ENCODE measurements at places on chromosomes 4 and X. TPM values are rescaled to one million over a fixed set of nuclear protein-coding genes. Genes with fewer than 3 reads are reported as not detected.
A peak's percentile ranks its signal among the peaks of the same experiment; 100 is the strongest.

- no peaks in the 10 kb centered on the region for H3K27me3 ChIP-seq
- peak overlapping the region; percentile 73 for H3K4me3 ChIP-seq
- peaks cover 29% of the 10 kb centered on the region for H3K36me3 ChIP-seq
- H3K27ac ChIP-seq: peak overlapping the region; percentile 37
These were observed 675 bp downstream of the PRIMPOL start for GRCh38 chr4:184649971-184650855.

GRCh38 chr4:184664445-184665210, 15.1 kb downstream of the PRIMPOL start:
- H3K27me3 ChIP-seq: no peaks in the 10 kb centered on the region
- H3K4me3 ChIP-seq: no peak overlapping the region
- DNase-seq: no peak
- no peaks in the 10 kb centered on the region for H3K36me3 ChIP-seq
- H3K4me1 ChIP-seq: no peaks in the 10 kb centered on the region

DNA sequence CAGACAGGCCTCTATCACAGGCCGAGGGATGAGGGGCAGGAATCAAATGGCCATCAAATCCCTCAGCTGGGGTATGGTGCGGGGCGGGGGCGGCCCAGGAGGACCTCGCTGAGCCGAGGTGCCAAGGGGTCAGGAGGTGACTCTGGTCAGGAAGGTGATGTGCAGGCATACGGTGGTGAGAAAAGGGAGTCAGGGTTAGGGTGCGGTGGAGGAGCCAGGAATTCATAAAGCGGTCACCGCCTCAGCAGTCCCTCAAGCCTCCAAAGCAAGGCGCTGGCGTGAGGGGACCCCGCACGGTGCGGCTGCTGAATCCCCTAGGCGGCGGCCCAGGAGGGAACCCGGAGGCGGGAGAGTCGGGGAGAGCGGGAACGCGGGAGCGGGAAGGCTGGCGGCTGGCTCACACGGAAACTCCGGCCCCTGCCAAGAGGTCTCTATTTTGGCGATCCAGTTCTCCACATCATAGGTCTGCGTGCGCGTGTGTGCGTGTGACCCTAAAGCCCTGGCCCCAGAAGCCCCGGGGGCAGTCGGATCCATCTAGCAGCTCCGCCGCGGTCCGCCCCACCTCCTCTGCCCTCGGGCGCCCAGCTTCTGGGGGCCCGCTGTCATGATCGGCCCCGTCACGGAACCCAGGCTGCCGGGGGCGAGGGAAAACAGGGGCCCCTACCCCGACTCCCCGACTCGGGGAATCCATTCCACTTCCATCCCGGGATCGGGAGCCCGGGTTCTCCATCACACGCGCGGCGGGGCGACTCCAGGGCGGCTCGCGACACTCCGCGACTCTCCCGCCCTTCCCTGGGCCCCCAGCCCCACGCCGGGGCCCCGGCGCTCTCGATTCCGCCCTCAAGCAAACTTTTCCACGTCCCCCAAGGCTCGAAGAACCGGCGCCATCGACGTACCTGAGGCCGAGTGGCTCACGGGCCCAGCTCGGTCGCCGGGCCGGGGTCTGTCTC, 593 bp downstream of the ELF4 start:
- no peaks in the 10 kb centered on the region for H3K27me3 ChIP-seq
- peak overlapping the region; percentile 76 for H3K27ac ChIP-seq
- peak overlapping the region; percentile 83 for H3K4me3 ChIP-seq
- H3K36me3 ChIP-seq: peaks cover 28% of the 10 kb centered on the region
- peak; percentile 30 for DNase-seq

DNA sequence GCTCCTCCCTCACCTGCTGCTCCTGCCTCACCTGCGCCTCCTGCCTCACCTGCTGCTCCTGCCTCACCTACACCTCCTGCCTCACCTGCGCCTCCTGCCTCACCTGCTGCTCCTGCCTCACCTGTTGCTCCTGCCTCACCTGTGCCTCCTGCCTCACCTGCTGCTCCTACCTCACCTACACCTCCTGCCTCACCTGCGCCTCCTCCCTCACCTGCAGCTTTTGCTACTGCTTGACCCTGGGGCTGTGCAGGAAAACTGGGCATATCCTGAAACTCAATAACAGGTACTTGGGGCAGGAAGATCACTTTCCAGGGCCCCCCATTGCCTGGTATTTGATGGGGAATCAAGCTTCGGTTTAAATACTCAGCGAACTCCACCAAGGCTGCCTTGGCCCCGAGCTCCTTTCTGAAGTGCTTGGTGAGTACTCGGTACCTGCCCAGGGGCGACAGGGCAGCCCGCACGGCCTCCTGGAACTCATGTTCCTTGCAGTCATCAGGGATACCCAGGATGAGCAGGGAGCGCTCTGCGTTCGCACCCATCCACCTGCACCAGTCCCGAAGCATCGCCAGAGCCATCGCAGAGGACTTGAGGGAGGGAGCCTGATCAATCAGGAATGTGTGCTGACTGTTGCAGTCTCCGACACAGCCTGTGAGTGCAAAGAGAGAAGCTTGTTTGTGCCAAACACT, 2.7 kb downstream of the PNMA6E start:
- no peaks in the 10 kb centered on the region for H3K4me1 ChIP-seq
- no peak for DNase-seq
- H3K27me3 ChIP-seq: peaks cover 79% of the 10 kb centered on the region
- no peak overlapping the region for H3K4me3 ChIP-seq
- H3K27ac ChIP-seq: no peak overlapping the region

- no peaks in the 10 kb centered on the region for H3K27me3 ChIP-seq
- DNase-seq: no peak
- no peaks in the 10 kb centered on the region for H3K4me1 ChIP-seq
- no peak overlapping the region for H3K27ac ChIP-seq
These were observed 54.2 kb downstream of the ENOX2 start for GRCh38 chrX:130848763-130849162.

GRCh38 chrX:49919617-49920016, 2.8 kb upstream of the CLCN5 start:
- no peak overlapping the region for H3K27ac ChIP-seq
- peaks cover 4% of the 10 kb centered on the region for H3K4me1 ChIP-seq

GRCh38 chr4:113682730-113683537, 78.6 kb downstream of the CAMK2D start:
- no peaks in the 10 kb centered on the region for H3K36me3 ChIP-seq
- no peaks in the 10 kb centered on the region for H3K4me1 ChIP-seq
- H3K27ac ChIP-seq: no peak overlapping the region
- no peaks in the 10 kb centered on the region for H3K27me3 ChIP-seq
- no peak for DNase-seq
- H3K4me3 ChIP-seq: no peak overlapping the region

The PNMA5 gene
- total RNA-seq: not detected

DNA sequence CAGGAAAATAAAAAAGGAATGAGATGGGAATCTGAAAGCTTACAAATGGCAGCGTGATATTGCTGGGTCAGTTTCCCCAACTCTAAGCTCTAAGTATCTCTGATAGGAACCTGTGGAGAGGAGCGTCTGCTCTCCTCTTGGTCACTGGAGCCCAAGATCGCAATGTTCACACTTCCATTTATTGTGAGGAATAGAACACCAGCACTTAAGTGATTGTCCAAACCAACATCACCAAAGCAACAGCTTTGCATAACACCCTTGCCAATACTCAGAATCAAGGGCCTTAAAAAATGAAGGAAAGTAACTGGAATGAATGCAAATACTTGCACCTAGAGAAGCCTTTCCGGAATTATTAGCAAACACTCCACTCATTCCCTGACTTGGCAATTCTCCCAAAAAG, 46.8 kb upstream of the ATXN3L start:
- H3K27me3 ChIP-seq: no peaks in the 10 kb centered on the region
- no peak for DNase-seq
- H3K4me1 ChIP-seq: peaks cover 22% of the 10 kb centered on the region
- no peak overlapping the region for H3K4me3 ChIP-seq
- H3K27ac ChIP-seq: no peak overlapping the region

- H3K27me3 ChIP-seq: peaks cover 12% of the 10 kb centered on the region
- no peak overlapping the region for H3K27ac ChIP-seq
- H3K36me3 ChIP-seq: no peaks in the 10 kb centered on the region
- H3K4me1 ChIP-seq: no peaks in the 10 kb centered on the region
- no peak overlapping the region for H3K4me3 ChIP-seq
These were observed 35.2 kb downstream of the STAP1 start for GRCh38 chr4:67593741-67594175.

DNA sequence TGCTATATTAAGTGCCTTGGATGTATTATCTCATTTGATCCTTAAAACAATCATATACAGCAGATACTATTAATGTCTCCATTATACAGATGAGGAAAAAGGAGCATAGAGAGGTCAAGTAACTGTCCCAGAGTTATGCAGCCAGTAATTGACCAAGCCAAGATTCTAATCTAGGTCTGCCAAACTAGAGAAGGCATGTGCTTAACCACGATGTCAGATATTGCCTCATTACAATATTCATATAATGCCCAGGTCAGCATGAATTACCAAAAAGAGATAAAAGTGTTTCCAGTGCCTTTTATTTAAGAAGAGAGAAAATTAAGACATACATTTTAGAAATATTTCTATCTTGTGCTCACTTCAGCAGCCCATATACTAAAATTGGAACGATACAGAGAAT, 7.1 kb downstream of the ARHGEF6 start:
- DNase-seq: no peak
- H3K4me3 ChIP-seq: no peak overlapping the region
- H3K27ac ChIP-seq: no peak overlapping the region
- peaks cover 33% of the 10 kb centered on the region for H3K27me3 ChIP-seq
- H3K4me1 ChIP-seq: no peaks in the 10 kb centered on the region

DNA sequence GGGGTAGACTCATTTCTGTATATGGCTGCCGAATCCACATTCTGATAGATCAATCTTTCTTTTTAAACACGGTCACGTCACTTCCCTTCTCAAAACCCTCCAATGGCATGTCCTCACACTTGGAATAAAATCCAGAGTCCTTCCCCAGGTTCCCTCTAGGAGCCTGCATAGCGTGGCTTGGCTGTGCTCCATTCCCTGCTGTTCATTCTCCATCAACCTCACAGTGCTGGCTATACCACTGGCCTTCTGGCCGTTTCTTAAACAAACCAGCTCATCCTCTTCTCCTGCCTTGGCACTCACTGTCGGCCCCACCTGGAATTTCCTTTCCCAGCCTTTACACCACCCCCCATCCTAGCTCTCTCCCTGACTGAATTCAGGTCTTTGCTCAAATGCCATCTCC, 77.1 kb downstream of the RBM47 start:
- H3K4me3 ChIP-seq: no peak overlapping the region
- peaks cover 36% of the 10 kb centered on the region for H3K4me1 ChIP-seq
- DNase-seq: no peak
- peaks cover 21% of the 10 kb centered on the region for H3K36me3 ChIP-seq
- H3K27ac ChIP-seq: no peak overlapping the region

DNA sequence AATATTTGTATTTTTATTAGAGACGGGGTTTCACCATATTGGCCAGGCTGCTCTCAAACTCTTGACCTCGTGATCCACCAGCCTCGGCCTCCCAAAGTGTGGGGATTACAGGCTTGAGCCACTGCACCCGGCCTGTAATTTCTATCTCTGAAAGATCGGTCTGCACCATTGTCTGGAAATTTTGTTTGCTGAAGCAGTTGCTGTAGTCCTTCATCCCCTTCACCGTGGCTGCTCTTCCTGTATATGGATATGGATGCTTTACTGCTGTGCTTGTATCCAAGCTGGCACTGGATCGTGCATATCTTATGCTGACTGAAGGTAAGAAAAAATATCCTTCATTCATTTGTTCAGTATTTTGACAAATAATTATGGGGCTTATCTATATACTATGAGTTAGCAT, 338.4 kb upstream of the GNPDA2 start:
- no peak overlapping the region for H3K27ac ChIP-seq
- no peak for DNase-seq
- H3K27me3 ChIP-seq: no peaks in the 10 kb centered on the region
- H3K4me1 ChIP-seq: no peaks in the 10 kb centered on the region
- no peaks in the 10 kb centered on the region for H3K36me3 ChIP-seq
- no peak overlapping the region for H3K4me3 ChIP-seq

DNA sequence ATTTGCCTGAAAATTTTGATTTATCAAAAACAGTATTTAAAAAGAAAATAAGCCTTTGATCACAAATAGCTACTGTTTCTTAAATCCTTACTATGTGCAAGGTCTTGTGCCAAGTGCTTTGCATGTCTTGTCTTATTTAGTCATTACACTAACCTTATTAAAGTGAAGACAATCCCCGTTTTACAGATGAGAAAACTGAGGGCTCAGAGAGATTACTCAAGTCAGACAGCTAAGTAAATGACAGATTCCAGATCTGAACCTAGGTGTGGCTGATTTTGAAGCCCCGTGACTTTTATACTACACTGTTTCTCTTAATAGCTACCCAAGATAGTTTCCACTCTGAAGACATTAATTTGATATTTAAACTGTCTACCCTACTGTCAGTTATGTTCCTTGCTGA, 38.2 kb downstream of the AFF2 start:
- H3K36me3 ChIP-seq: no peaks in the 10 kb centered on the region
- H3K4me1 ChIP-seq: no peaks in the 10 kb centered on the region
- H3K4me3 ChIP-seq: no peak overlapping the region

The DGKK gene
- total RNA-seq: not detected

DNA sequence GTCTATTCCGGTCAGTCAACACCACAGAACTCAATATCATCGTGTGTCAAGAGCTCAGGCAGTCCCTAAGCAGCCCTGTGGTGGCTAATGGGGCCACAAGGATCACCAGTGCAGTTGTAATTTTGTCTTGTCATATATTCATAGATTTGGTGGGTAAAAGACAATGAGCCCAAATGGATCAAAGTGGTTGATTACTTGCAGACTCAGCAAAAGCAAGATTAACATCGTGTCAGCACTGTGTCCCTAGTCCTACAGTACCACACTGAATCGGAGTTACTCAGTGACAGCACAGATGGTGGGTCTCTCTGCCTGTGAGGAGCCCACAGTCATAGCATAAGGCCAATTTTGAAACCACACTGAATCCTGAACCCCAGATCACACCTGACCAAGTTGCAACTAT, 8.7 kb downstream of the XAGE5 start:
- no peak overlapping the region for H3K27ac ChIP-seq
- DNase-seq: no peak
- no peak overlapping the region for H3K4me3 ChIP-seq
- no peaks in the 10 kb centered on the region for H3K27me3 ChIP-seq
- no peaks in the 10 kb centered on the region for H3K4me1 ChIP-seq
- H3K36me3 ChIP-seq: no peaks in the 10 kb centered on the region

The CT45A10 gene
- not detected for total RNA-seq

The ZNF732 gene
- total RNA-seq: not detected

The ADH1C gene
- 5.8 TPM for total RNA-seq

- H3K27ac ChIP-seq: no peak overlapping the region
- no peaks in the 10 kb centered on the region for H3K4me1 ChIP-seq
- no peak overlapping the region for H3K4me3 ChIP-seq
- H3K27me3 ChIP-seq: no peaks in the 10 kb centered on the region
- no peaks in the 10 kb centered on the region for H3K36me3 ChIP-seq
These were observed 419.9 kb upstream of the SLIT2 start for GRCh38 chr4:19831644-19832285.

GRCh38 chr4:109921384-109921808, 8.7 kb downstream of the EGF start:
- no peaks in the 10 kb centered on the region for H3K36me3 ChIP-seq
- H3K4me1 ChIP-seq: no peaks in the 10 kb centered on the region
- H3K4me3 ChIP-seq: no peak overlapping the region

GRCh38 chr4:157854819-157855218, 318.0 kb downstream of the GASK1B start:
- DNase-seq: no peak
- no peak overlapping the region for H3K27ac ChIP-seq
- no peaks in the 10 kb centered on the region for H3K4me1 ChIP-seq
- no peak overlapping the region for H3K4me3 ChIP-seq

The CXorf49 gene
- total RNA-seq: 2.0 TPM

GRCh38 chr4:171668403-171668802, 144.8 kb upstream of the GALNTL6 start:
- no peaks in the 10 kb centered on the region for H3K4me1 ChIP-seq
- DNase-seq: no peak
- H3K27me3 ChIP-seq: no peaks in the 10 kb centered on the region
- no peaks in the 10 kb centered on the region for H3K36me3 ChIP-seq

GRCh38 chrX:114675365-114675764, 91.5 kb downstream of the HTR2C start:
- H3K36me3 ChIP-seq: no peaks in the 10 kb centered on the region
- no peaks in the 10 kb centered on the region for H3K4me1 ChIP-seq
- no peak overlapping the region for H3K4me3 ChIP-seq
- no peak overlapping the region for H3K27ac ChIP-seq
- no peak for DNase-seq
